ENCODE measurements at places on chromosomes 2 and 18.

DNA sequence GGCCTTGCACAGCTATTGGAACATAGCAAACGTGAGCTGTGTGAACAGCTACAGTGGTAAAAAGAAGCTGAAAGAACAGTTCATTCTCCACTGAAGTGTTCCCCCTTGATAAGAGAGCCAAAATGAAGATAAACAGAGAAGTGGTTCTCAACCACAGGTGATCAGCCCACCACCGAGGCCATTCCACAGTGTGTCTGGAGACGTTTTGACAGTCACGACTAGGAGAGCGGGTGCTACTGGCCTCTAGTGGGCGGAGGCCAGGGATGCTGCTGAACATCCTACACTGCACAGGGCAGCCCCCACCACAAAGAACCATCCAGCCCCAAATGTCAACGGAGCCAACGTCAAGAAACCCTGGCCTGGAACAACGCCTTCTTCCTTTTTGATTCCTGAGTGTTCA lies 38.4 kb downstream of the ADCY3 start:
- no peak for DNase-seq

- DNase-seq, result no peak
Measured at GRCh38 chr2:28359222-28360057, 33.2 kb upstream of the FOSL2 start.

- no peak for DNase-seq
Measured at GRCh38 chr2:159225025-159226016, 61.2 kb downstream of the WDSUB1 start.

GRCh38 chr2:49335546-49335945 lies 181.2 kb upstream of the FSHR start:
- DNase-seq, result no peak

GRCh38 chr2:55760125-55760524 lies 66.5 kb upstream of the PNPT1 start:
- DNase-seq, result no peak

All from adipocyte (in vitro differentiated cells).